ENCODE measurements at places on chromosomes 5 and 9.

DNA sequence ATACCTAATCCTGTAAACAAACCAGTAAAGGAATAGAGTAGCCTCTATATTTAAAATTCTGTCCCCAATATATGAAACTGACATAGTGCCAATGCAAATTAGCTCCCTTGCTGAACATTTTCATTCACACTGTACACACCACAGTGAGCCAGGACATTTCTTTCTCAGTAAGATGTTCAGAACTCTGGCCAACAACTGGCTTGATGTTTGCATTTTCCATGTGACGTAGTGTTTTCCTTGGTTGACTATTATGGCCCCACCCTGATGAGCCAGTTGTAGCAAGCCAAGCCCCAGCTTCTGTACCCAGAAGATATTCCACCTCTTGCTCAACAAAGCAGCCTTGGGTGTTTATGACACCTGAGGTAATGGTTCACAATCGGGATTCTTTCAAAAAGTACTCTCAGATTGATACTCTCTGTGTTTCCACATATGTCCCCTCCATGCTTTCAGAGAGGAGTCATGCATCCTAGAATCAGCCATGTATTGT, 17.7 kb upstream of the ANXA1 start:
- DNase-seq, result no peak

DNA sequence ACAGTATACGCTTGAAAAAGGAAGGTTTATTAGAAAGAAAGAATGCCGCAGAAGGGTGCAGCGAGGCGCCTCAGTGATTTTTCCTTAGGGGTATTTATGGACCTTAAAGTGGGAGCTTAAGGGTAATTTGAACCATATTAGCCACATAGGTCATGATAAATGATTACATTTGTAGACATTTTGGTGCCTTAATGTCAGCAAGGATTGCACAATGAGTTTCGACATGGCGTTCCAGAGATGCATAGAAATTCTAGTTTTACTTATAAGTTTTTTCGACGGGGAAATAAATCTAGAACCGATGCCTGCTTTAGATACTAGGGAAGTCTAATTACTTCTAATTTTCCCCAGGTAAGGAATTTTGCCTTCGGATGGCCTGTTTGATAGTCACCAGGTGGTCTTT, 20.7 kb upstream of the PANK3 start:
- DNase-seq, result no peak

DNA sequence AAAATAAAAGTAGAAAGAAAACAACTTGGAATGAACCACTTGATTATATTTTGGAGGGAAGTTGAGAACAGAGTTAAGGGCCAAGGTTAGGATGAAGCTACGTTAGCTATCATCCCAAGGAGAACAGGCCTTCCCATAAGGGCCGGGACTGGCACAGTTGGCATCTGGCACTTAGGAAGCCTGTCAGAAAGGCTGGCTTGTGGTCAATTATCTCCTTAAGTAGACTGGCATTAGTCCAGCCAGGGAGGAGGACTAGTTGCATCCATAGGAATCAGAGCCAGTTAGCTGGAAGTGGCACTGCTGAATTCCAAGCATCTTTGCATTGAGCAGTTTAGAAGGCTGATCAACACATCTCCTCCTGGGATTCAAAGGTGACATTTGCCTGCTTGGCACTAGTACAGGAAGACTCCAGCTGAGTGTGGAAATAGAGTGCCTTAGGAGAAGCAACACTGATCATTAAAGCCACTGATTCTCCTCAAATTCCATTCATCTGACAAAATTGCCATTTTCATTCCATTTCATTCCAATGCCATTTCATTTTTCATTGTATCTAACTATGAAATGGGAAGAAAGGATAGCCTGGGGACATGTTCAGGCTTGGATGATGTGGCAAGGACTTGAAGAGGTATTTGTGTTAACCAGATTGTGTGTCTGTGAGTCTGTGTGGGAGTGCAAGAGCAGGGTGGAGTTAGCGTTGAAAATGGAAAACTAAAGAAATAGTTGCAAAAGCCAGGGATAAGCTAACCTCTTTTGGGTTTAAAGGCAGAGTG, 5.5 kb downstream of the FOXB2 start:
- DNase-seq, result no peak

DNA sequence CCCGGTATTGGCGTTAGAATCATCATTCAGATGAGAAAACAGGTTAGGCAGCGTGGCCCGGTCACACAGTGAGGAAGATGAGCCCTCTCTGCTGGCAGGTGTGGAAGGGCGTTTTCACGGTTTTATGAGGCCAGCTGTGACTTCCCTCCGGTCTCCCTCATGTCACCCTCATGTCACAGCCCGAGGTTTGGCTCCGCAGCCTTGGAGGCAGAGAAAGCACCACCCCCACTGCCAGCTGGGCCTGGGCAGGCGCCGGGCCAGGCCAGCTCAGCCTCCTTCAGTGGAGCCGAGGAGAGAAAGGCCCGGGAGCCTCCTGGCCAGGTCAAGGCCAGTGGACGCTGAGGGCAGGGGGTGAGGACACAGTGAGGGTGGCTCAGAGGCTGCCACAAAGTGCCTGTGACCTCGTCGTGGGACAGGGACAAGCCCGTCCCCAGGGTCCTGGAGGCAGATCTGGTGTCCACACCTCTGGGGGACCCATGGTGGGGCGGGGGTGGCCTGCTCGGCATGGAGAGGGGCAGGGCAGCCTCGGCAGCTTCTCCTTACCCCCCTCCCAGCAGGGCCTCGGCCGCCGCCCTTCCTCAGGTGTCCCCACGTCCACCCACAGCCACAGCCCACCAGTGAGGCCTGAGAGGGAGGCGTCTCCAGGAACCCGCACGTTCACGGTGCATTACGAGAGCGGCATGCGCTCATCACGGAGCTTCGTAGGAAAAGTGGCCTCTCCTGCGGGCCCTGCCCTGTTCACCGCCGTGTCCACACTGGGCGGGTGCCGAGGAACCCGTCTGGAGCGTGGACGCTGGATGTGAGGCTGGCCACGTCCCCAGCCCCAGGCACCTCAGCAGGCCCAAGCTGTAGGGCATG, 32.2 kb downstream of the EXD3 start:
- no peak for DNase-seq

DNA sequence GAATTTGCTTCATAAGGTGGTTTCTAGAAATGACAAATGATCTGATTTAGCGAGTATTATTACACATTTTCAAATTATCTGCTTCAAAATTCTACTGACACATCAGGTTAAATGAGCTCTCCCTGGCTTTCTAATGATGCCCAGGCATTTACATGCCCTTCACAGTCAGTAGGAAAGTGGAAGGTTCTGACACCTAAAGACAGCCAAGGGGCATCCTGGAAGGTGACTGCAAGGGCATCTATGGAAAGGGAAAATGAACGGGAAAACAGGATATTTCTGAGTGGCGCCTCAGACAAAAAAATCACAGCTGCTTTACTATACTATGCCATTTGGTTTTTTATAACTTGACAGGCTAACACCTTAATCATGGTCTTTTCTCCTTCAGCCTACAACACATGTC, 31.0 kb downstream of the ANKH start:
- DNase-seq, result no peak

GRCh38 chr9:111029260-111029659, 9.0 kb downstream of the LPAR1 start:
- no peak for DNase-seq

- DNase-seq, result no peak
Observed at GRCh38 chr5:75523275-75523674, 11.6 kb downstream of the POLK start.

DNA sequence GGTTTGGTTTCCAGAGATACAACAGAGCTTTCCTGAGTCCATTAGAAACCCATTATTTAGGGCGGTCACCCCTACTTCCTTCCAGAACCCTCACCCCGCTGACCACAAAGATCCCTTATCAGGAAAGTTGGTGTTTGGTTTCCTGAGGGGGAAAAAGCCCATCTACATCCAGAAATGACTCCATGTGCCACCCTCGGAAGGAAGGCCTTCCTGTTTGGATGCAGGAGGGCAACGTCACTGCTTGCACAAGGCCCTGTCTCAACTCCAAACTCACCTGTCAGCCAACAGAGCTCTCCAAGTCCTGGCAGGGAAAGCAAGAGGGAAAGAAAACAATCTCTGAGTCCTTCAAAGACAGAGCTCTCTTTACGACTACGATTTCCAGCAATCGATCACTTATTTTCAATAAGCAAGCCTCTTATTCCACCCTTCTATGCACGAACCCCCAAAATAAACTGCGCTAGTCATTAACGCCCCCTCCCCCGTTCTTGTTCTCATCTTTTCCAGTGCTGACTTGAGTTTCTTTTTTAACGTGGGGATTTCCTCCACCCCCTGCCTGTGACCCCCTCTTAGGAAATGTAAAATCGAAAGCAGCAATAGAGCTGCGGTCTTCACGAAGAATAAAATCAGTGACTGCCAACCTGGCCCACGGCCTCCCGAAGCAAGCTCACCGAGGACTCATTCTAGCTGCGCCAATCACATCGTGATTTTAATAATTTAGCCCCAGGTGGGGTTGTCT, 35.7 kb upstream of the NTNG2 start:
- peak; percentile 56 for DNase-seq

GRCh38 chr9:7439355-7439995, 360.1 kb downstream of the DMAC1 start:
- no peak for DNase-seq

DNA sequence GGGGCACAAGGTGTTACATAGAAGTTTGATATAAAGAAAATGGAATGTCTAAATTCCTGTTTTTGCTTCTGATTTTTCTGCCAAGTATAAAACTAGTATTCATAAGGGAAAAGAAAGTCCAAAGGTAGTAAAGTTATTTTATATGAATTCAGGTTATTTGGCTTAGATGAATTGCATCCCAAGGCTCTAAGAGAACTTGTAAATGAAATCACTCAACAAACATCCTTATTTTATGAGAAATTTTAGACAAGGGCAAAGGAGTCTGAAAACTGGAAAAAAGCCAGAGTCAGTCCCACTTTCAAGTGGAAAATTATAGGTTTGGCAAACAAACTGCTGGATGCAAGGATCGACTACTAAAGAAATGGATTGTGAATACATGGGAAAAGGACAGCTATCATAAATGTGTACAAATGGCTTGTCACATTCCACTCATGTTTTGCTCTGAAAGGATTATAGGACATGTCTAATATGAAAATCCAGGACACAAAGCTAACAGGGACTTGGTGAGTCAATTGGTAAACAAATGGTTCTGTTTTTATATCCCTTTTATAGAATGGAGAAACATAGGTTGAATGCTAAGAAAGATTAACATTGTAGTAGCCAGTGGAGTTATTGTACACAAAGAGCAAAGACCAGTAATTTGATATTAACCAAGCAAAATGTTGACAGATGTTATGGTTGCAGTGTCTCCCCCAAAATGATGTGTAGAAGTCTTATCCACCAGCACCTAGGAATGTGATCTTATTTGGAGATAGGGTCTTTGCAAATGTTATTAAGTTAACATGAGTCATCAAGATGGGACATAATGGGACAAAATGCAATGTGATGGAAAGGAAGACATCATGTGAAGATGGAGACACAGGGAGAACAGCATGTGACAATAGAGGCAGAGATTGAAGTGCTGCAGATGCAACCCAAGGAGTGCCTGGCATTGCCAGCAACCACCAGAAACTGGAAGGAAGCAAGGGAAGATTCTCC, 495.7 kb downstream of the TLE1 start:
- DNase-seq, result no peak

DNA sequence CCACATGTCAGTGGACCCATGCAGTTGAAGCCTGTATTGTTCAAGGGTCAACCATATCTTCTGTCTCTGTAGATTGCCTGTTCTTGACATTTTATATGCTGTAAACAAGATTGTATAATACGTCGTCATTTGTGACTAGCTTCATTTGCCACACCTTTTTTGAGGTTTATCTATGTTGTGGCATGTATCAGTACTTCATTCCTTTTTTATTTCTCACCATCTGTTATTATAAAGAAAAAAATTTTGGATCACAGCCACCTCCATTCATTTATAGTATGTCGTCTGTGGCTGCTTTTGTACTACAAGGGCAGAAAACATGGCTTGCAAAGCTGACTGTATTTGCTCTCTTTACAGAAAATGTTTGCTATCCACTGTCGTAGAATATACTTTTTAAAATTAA, 72.4 kb downstream of the TEK start:
- no peak for DNase-seq

DNA sequence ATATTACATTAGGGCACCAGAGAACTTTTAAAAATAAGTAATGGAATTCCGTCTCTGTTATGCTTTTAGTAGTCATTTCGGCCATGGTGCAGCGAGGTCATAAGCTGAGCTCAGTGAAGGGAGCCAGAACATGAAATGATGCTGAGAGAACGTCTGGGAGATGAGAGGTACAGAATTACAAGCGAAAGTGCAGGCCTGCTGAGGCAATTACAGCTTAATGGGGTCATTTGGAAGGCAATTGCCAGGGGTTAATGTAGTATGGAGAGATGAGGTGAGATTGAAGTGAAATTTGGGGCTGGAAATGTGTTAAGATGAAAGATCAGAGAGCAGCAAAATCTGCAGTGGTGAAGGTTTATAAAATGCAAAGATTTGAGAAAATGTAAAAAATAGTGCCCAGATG, 96.5 kb downstream of the PBX3 start:
- no peak for DNase-seq

DNA sequence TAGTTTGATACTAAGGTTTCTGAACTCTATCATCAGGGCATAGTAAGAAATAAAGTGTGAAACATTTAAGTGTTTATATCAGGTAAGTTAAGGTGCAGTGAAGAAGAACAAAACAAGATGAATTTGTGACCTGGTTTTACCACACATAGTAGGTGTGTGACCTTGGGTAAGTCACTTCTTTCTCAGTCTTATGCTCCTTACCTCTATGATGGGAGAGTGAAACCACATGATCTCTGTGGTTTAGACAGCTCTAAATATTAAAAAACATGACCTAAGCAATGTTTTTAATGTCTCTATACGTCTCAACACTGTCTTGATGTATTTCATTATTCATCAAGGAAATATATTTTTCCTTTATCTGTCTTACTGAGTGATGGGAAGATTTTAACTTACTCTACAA, 629.6 kb upstream of the DMAC1 start:
- DNase-seq, result no peak

GRCh38 chr9:706606-707459, 134.7 kb upstream of the DMRT1 start:
- DNase-seq, result peak; percentile 41

DNA sequence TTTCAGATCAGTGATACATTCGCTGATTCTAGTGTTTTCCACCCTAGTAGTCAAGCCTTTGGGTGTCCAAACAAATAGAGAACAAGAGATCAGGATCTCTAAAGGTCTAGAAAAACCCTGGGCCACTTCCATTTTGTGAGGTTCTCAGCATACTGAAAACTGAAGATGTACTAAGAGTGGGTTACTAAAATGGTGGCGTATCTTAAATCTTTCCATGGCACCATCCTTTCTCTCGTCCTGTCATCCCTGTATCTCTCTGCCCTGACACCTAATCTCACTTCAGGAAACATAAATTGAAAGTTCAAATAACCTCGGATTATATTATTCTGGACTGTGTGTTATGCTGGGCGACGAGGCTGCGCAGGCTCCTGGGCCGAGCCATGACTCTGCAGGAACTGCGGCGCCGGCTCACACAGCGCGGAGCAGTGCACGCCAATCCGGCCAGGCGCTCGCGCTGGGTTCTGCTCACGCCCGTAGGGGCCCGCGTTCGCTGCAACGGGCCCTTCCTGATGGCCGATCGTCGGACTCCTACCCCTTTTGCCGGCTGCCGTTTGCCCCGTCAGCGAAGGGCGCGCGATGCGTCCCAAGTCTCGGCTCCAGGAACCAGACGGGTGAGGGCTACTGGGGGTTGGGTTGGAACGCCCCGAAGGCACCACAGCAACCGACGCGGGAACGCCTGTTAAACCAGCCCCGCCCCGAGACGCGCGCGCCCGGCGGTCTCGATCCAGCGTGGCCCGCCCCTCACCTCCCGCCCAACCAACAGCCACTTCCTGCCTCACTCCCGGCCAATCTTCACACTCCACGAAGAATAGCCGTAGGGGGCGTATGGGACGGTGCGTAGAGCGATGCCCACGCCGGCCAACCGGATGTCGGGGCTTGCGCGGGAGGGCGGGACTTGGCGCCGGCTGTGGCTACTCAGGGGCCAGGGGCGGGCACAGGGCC, 503 bp upstream of the CANX start:
- DNase-seq, result peak; percentile 99
